ENCODE measurements at places on chromosomes 2 and 18.

DNA sequence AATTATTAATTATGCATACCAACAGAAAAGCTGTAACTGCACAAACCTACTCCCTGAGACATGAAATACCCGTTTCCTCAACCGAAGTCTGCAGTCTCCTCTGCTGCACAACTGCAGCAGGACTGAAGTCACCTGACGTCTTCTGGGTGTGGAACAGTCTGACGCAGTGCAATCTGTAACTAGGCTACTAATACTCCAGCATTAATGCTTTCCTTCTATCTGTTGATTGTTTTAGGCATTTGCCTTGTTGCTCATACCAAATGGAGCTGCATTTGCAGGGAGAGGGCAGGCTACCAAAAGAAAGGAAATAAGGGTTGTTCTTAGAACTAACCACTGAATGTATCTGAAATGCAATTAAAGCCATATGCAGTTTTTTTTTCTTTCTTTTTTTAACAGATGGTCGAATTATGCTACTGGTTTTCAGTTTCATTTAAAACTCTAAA, 40.1 kb downstream of the RTN4 start:
- DNase-seq: no peak

DNA sequence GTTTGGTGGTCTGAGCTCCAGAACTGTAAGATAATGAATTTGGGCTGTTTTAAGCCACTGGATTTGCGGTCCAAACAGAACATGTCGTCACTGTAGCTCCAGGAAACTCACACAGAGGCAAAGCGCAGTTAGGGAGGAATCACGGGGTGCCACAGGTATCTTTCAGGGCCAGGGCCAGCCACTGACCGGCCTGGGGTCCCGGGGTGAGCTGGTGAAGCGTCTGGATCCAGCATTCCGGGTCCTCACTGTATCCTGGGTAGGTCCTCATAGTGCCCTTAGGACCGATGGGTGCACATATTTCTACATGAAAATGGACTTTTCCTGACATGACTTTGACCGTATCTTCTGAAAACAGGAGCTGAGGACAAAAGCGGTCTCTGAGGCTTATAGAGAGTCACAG, 196.0 kb upstream of the HDAC4 start:
- no peak for DNase-seq

- DNase-seq: no peak
Observed at GRCh38 chr2:138090330-138090729, 126.1 kb downstream of the HNMT start.

- DNase-seq: no peak
Observed at GRCh38 chr18:53747210-53747609, 477.3 kb downstream of the MBD2 start.

GRCh38 chr18:24014062-24014985, at the start of gene TTC39C:
TTC39C (plus strand) TSS chr18:24014754; CDS start chr18:24014872, 118 bp downstream.
- peak; percentile 78 for DNase-seq

DNA sequence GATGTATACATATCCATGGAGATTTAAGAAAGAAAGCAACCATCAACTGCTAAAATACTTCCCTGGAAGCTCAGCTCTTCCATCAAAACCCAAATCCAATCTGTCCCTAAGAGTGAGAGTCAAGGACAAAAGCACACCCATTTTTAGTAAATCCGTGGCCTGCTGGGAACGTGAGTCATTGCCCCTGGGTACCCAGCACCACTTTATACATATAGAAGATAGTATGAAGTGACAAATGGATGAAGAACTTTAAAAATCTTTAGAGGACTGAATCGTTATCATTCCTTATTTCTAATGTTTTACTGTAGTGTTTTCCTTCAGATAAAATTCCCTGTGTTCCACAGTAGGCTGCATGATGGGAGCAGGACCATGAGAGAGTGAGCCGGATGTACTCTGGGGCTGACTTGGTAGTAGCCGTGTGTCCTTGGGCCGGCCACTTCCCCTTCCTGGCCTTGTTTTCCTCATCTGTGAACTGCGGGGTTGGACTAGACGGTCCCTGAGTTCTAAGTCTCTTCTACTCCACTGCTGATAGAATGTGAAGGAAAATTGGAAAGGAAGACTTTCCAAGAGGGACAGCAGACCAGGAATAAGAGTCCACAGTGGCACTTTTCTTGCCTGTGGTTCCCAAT, 28.5 kb upstream of the CEP68 start:
- DNase-seq: no peak

DNA sequence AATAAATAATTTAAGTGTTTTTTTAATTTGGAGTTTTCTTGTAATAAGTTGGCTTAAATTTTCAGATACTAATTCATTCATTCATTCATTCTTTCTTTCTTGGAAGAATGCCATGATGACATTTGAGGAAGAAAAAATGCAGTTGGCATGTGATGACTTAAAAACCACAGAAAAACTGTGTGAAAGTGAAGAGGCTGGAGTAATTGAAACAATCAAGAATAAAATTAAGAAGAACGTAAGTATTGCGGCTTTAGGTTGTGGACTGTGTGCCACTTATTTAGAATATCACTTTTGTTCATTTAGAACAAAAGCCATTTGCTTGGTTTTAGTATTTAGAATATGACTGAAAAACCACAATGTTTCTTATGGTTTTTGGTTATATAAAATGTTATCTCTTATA, 51.4 kb downstream of the TTC39C start:
- no peak for DNase-seq

- DNase-seq: no peak
Observed at GRCh38 chr2:54635554-54636152, 87.8 kb upstream of the EML6 start.

DNA sequence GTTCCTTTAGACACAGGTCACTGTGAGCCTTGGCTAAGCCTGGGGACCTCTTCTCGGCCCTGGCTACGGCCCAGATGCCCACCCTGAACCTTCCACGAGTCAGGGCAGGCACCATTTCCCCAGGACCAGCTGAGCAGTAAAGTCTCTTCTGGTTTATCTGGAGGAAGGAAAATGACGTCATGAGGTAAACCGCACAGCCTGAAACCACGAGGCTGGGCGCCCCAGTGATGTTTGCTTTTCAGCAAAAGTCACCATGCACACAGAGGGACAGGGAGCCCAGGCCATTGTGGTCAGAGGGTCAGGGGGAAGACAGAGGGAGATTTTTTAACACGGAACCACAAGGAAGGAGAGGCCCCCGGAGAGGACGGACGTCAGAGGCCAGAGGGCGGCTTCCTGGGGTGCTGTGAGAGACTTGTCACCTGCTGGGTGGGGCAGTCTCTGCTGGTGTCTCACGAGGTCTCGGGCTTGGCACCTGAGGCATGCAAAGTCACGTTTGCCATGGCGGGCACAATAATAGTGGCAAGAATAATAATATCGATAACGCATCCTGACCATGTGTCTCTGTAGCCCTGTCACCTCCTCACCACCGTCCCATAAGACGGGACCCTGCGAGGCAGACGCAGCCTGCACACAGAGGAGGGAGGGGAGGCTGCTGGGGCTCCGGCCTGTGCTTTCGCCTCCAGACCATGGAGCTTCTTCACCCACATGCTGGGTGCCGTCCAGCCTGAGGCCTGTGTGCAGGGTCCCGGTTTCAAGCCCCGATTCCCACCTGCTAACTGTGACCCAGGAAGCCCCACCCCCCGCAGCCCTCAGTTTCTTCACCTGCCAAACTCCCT, 33.2 kb upstream of the FOSL2 start:
- no peak for DNase-seq

- no peak for DNase-seq
Observed at GRCh38 chr2:70664525-70664924, 103.5 kb downstream of the ADD2 start.

DNA sequence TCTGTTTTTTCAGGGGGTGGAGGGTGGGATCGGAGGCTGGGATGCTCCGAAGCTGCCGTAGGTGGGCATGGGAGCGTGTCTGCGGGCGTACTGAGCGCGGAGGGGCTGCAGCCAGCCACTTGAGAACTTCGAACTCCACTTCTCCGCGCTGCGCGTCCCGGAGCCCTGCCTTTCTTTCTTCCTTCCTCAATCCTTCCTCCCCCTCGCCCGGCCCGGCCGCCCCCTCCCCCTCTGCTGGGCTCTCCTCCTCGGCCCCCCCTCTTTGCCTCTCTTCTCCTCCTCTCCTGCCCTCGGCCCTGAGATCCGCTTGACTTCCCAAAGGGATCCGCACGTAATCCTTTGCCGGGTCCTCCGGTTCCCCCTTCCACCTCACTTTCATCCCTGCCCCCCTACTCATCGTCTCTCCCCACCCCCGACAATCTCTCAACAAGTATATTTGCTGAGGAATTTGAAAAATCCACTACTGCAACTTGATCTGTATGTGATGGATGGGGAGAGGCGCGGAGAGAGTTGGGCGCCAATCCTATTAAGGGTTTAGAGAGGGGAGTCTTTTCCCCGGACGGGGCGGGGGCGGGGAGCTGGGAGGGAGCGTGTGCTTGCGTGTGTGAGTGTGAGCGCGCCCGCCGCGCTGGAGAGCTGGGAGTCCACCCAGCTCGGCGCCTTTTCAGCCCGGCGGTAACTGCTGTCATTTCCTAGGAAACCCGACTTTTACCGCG, 1.1 kb downstream of the GLI2 start:
- peak; percentile 88 for DNase-seq

DNA sequence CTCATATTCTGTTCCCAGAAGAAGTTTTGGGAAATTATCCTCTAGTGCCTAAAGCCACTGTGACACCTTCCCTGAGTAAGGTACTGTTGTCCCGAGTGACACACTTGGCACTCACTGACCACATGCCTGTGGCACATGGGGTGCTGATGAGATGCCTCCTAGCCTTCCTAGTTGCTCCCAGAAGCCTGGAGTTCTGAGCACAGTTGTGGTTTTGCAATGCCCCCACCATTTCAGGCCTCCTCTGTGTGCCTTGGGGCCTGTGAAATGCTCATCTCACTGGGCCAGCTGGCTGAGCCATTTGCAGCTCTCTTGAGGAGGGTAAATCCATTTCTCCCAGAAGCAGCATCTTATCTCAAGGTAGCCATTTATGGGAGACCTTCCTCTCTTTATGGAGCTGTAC, 91.8 kb downstream of the DGKD start:
- DNase-seq: no peak

- DNase-seq: no peak
Observed at GRCh38 chr2:38666556-38666910, 619 bp downstream of the GALM start.

- no peak for DNase-seq
Observed at GRCh38 chr2:177712462-177712861, 319.9 kb downstream of the AGPS start.

DNA sequence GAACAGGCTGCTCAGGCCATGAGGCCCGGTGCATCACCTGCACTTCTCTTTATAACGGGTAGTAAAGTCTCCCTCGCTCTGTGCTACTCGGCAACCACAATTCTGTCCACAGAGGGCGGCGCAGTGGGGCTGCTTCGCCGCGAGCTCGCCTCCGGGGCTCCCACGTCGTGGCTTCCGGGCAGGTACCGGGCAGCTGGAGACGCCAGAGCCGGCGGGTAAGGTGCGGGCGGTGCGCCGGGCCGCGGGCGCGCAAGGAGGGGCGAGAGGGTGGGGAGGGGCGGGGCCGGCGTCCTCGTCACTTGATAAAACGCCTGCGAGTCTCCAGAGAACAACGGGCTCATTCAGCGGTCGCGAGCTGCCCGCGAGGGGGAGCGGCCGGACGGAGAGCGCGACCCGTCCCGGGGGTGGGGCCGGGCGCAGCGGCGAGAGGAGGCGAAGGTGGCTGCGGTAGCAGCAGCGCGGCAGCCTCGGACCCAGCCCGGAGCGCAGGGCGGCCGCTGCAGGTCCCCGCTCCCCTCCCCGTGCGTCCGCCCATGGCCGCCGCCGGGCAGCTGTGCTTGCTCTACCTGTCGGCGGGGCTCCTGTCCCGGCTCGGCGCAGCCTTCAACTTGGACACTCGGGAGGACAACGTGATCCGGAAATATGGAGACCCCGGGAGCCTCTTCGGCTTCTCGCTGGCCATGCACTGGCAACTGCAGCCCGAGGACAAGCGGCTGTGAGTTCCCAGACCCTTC, at the start of gene ITGA6:
Gene ITGA6, plus strand, starts transcription at position 331 of the 734 bp plus-strand sequence.
- peak; percentile 91 for DNase-seq

DNA sequence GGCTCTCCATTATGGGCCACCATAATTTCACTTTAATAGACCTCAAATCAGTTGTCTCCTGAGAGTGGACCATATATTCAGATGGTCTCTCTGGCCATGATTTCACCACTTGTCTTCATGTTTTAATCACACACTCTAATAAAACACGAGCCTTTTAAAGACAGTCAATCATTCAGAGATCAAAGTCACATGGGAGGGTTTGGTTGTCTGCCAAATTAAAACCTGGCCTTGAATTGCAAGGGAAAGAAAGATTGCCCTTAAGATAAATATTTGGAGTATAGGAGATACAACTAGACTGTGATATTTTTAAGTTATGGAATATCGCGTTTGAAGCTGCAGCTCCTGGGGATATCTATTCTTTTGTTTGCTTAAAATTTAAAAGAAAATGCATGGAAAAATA, 377.8 kb upstream of the DDX18 start:
- DNase-seq: no peak

GRCh38 chr18:53798516-53798915, 426.0 kb downstream of the MBD2 start:
- DNase-seq: no peak

- no peak for DNase-seq
Observed at GRCh38 chr2:161139098-161139987, 20.9 kb upstream of the TANK start.

DNA sequence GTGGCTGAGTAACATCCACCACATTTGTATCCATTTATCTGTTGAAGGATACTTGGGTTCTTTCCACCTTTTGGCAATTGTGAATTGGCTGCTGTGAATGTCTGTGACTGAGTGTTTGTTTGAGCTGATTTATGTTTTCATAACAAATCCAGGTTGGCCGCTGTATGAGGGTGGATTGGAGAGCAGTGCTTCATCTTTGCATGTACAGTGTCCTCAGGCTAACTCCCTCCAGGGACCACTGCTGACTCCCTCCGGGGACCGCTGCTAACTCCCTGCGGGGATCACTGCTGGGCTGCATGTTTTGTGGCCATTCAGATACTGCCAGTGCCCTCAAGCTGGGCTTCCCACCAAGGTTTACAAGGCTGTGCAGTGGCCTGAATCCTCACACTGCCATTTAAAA, 10.2 kb downstream of the BOK start:
- DNase-seq: peak; percentile 8

DNA sequence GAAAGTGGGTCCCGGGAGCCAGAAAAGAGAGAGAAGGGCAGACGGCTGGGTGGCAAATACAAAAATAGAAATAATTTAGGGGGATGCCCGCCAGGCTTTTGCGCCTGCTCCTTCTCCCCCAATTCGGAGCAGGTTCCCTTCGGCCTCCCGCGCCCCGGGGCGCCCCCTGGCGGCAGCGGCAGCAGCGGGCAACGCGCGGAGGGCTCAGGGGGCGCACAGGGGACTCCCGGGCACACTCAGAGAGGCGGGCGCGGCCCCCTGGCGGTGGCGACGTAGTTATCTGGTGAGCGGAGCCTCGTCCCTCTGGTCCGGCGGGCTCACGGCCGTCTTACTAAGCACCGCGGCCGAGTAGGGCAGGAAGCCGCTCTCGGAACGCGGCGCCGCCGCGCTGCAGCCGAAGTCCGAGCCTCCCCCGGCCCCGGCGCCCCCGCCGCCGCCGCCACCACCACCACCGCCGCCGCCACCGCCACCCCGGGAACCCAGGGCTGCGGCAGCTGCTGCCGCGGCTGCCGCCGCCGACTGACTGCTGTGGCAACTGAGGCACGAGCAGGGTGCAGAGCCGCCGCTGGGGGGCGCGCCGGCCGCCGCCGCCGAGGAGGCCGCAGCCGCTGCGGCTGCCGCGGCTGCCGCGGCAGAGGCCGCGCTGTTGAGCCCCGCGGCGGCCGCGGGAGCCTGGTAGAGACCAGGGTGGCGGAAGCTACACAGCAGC, 3.8 kb downstream of the EVX2 start:
- peak; percentile 90 for DNase-seq
